Mesenteric fat pad (tissue), 1 donor: ENCODE measurements at places on chromosomes 5 and 9. TPM values are rescaled to one million over a fixed set of nuclear protein-coding genes. Genes with fewer than 3 reads are reported as not detected.

The PDCD1LG2 gene
- total RNA-seq, result 3.6 TPM

The MLANA gene
- not detected for total RNA-seq

DNA sequence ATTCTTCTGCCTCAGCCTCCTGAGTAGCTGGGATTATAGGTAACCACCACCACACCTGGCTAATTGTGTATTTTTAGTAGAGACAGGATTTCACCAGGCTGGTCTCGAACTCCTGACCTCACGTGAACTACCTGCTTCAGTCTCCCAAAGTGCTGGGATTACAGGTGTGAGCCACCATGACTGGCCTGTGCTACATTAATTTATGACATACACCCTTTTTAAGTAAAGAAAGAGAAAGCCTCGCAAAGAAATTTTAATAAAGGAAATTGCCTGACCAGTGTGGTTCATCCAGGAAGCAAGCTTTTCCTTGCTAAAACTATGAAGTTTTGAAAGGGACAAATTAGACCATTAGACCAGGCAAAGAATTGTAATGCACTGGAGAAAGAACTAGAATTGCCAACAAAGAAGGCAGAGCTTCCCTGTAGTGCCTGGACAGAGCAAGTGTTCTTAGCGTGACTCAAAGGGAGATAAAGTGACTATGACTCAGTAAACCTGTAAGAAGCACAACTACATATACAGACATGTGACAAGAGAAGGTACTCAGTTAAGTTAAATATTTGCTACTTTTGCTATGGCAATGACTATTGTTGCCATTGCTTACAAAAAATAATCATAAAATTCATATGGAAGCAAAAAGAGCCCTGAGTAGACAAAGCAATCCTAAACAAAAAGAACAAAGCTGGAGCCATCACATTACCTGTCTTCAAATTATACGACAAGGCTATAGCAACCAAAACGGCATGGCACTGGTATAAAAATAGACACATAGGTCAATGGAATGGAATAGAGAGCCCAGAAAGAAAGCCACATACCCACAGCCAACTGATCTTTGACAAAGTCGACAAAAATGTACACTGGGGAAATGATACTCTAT is 54.6 kb downstream of the FYB1 start:
- no peak for DNase-seq

- no peak for DNase-seq
Measured at GRCh38 chr9:117315236-117315635, 99.6 kb downstream of the ASTN2 start.

DNA sequence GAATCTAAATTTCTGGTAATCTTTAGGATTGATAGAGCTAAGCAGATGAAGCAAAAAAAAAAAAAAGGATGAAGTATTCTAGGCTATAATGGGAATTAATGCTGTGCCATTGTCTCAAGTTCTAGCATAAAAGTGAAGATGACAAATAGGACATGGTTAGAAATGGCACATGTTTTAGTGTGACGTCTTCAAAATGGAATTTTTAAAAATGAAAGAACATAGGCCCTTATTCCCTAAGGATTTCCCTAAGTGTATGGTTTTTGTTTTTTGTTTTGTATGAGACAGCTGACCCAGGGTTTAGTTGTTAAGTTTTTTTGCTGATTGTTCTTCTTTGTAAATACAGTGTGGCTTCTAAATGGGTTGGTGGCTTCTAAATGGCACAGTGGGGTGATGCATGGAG is 7.1 kb downstream of the TLE4 start:
- no peak for DNase-seq

GRCh38 chr9:127976498-127976897 is 4.3 kb downstream of the EEIG1 start:
- no peak for DNase-seq

DNA sequence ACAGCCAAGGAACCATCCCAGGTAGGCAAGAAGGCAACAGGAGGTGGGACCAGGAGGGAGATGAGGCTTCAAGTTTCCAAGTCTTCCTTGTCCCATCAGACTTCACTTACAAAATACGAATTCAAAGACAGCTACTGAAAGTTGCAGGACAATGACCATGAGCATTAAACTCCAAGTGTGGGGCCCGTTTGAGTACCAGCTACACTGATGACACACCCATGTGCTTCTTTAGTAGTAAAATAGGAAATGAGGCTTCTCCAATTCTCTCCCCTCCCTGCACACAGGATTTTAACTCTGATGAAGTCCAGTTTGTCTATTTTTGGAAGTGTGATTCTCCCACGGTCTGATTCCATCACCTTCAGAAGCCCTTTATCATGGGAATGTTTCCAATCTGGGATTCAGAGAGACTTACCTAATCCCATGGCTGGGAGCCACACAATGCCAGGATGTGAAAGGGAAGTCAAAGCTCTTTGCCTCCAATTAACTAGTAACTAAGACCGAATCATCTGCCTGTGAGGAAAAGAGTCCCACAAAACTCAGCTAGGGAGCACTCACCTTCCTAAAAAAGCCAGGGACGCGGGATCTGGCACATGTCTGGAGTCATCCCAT is 222.8 kb upstream of the MSX2 start:
- no peak for DNase-seq

GRCh38 chr9:91395106-91395552 is 28.5 kb downstream of the NFIL3 start:
- DNase-seq, result no peak

The PRRX2 gene
- 8.5 TPM for total RNA-seq

The ZNF79 gene
- total RNA-seq, result 6.1 TPM

DNA sequence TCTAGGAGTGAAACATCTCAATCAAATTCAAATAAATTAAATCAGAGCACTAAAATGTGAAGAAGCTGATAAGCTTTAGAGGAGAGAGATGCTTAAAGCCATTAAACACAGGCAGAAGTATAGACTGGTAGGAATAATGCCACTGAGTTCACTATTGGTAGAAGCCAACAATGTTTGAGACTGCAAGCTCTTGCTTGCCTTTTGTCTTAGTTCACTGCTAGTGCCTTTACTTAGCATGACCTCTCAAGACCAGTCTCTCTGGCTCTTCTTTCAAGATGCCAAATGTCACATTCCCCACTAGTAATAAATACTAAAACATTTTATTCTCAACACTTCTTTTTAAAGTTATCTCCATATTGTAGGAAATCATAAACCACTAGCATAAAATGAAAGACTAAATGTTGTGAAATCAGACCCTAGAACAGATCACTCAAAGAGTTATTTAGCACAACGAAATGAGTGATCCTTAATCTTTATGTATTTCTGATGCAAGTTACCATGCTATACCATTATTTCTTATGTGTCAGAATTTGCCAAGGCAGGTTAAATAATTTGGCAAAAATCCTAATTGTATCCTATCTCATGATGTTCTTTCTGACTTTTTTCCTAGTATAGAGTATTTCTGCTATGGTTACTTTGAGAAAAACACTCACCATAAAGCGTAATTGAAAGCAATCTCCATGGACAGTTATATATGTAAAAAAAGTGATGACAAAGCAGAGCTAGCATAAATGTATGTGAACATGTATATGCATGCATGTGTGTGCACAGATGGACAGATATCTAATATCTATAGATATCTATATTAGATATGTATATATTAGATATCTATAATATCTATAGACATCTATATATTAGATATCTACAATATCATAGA is 57.5 kb downstream of the PJA2 start:
- DNase-seq, result no peak

DNA sequence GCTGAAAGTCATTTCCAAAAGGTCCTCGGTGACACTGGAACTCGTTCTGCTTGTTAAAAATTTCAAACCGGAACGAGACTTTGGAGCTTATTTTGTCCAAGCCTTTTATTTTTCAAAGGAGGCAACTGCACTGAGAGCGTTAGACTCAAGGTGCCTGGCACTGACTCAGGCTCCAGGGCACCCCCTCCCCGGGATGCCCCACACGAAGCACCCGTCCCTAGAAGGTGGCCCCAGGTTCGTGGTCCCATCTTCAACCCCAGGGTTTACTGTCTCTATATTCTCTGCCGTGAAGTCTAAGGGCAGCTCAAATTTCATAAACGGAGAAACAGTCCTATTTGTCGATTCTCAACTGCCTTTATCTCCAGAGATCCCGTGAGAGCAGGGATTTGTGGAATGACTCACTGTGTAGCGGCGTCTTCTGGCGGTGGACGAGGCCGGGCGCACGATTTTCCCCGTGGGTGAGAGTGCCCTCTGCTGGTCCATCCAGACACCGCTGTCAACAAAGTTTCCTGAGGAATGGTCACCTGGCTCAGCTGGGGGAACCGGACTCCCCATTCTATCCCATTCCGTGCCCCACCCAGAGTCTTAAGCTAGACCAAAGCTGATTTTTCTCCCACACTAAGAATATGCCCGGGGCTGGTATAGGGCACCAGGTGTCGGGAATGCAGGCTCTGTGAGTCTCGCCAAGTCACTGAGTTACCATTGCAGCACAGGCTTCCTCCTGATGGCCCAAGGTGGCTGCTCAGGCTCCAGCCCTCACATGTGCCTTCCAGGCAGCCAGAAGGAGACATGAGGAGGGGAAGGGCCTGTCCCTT is 27.1 kb upstream of the SLC6A19 start:
- DNase-seq, result peak; percentile 90

GRCh38 chr5:171268700-171269620 is 40.1 kb upstream of the TLX3 start:
- no peak for DNase-seq

DNA sequence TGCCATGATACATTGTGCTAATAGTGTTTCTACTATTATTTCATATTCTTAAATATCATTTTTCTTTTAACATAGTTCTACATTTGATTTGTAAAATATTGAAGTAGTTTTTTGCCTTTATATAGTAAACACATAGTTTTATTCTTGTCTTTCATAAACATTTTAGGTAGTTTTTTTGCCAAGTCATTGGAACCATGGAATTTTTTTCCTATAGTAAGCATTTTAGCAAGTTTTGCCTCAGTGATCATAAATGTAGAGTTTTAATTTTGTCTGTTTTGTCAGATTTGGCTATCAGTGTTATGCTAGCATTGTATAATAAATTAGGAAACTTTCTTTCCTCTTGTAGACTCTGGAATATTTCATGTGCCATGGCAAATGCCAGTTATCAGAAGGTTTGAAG is 137.1 kb upstream of the LPAR1 start:
- no peak for DNase-seq

DNA sequence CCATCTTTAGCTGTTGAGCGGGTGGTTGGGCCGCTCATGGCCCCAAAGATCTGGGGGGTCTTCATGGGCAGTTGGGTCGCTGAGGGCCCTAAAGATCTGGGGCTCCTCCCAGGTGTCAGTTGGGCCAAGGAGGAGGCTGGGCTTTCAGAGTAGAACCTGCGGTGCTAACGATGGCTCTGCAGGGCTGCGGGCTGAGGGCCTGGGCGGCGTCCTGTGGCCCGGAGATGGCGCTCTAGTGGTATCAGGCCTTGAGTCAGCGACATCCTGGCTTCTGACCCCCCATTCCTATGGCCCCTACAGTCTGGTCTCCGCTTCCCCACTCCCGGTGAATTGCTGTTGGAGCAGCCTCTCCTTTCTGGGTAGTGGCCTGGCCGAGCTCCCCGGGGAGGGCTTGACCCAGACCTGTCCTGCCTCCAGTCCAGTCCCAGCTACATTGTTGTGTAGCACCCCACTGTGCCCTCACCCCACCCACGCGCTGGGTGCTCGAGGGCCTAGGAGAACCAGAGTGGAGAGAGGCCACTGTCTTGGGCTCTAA is 640 bp downstream of the C5orf58 start:
- DNase-seq, result no peak

The AK8 gene
- total RNA-seq, result 1.5 TPM

DNA sequence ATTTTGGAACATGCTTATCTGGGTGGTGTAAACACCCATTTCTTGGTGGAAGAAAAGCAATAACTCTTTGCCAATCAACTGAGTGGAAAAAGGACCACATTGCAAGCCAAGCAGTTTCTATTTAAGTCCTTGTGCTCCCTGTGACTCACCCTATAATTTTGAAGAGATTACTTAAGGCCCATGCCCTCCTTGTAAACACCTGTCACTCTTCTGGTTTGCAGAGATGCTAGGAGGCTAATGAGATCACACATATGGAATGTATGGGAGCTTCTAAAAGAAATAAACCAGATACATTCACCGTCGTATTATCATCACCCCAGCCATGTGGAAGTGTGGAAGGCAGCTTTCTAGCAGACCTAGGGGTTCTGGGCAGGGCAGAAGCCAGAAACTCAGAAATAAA is 337.1 kb downstream of the GADD45G start:
- DNase-seq, result no peak

- no peak for DNase-seq
Measured at GRCh38 chr5:160657622-160658458, 194.2 kb downstream of the ATP10B start.

The ICE1 gene
- total RNA-seq, result 26.5 TPM

- no peak for DNase-seq
Measured at GRCh38 chr5:119178435-119178834, 107.5 kb downstream of the DMXL1 start.

GRCh38 chr9:16335788-16336580 is 534.5 kb downstream of the BNC2 start:
- no peak for DNase-seq

DNA sequence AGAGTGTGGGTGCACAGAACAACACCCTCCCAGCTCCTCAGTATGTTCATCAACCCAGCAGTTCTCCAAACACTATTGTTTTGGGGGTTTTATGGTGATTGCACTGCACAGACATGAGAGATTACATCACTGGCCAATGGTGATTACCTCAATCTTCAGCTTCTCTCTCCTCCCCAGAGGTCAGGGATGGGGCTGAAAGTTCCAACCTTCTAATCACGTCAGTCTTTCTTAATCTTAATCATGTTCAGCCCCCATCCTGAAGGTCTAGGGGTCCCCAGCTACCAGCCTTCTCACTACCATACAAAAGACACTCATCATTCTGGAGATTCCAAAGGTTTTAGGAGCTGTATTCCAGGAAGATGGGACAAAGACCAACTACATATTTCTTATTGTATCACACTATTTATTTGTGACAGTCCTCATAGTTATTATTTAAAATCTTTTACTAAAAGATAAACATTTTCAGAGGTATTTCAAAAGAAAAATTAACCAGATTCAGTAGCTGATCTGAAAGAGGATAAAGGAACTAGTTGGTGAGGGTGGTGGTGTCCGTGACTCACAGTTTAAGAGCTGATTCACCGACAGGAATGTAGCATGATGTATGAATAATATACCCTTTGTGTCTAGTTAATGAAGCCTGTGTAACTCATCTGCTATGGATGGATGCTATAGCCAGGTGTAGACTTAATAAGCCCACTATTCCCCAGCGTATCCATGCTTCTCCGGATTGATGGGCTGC is 35.6 kb downstream of the RASEF start:
- DNase-seq, result no peak

- DNase-seq, result no peak
Measured at GRCh38 chr9:21455320-21455719, 15.1 kb downstream of the IFNA1 start.

DNA sequence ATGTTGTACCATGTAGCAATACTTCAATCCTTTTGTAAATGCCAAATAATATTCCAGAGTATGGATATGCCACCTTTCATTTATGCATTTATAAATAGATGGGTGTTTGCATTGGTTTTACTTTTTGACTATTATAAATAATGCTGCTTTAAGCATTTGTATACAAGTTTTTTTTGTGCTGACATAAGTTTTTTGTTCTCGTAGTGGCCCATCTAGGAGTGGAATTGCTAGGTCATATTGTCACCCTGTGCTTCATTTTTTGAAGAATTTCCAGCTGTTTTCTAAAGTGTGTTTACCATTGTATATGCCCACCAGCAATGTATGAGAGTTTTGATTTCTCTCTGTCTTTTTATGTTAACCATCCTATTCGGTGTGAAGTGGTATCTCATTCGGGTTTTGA is 6.9 kb downstream of the ADGRV1 start:
- no peak for DNase-seq
